Brain pericyte (primary cell): ENCODE measurements at places on chromosomes 3 and 15.

DNA sequence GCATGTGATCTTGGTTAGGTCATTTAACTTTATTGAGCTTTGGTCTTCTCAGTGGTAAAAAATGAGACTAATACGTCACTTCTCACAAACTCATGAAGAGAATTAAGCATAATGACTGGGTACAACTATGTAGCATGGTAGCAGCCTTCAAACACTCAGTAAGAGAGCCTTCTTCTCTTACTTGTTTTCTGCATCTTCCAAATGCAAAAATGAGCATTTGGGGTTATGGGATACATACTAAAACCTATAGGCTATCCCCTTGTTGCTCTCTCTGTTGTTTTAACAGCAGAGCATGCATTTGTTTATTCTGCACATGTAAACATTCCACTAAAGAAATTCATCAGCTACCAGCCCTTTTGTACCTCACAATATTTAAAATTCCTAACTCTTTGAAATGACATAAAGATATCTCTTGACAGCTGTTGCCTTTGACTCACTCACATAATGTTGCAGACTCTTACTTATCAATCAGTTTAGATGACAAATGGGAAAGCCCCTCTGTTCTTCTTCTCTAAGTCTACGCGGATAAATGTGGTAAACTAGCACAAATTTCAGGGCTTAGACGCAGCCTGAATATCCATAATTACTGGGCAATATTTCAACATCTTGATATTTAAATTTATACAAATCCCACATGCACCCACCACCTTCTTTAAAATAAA is 327.3 kb upstream of the SATB1 start:
- no peak for DNase-seq

DNA sequence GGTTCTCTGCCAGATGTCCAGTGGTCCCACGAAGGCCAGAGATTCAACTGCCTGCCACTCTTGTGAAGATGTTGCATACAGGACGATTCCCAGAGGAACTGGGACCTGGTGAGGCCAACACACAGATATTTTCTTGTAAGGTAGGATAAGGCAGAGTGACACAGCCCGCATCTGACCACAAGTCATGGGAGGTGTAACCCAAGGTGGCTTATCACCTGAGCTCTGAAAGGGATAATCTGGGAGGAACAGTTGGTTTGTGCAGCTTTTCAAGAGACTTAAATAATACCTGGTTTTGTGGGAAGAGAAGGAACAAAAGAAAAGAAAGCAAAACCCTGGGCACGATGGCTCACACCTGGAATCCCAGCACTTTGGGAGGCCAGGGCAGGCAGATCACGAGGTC is 39.8 kb upstream of the NR2F2 start:
- no peak for DNase-seq

DNA sequence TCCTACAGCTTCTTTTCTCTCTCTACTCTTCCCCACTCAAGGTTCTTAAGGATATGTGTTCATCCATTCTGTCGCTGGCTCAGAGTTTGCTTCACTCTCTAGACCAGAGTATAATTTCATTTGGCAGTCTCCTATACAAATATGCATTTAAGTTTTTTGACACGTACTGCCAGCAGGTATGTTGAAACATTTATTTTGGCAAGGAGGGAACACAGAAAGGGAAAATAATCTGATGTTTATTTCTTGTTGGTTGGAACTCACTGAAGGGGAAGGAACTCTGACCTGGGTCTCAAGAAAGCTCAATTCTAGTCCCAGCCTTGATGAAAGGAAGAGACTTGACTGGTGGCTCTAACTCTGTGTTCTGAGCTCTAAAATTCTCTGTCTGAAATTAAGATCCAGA is 21.6 kb downstream of the FANCD2 start:
- no peak for DNase-seq

DNA sequence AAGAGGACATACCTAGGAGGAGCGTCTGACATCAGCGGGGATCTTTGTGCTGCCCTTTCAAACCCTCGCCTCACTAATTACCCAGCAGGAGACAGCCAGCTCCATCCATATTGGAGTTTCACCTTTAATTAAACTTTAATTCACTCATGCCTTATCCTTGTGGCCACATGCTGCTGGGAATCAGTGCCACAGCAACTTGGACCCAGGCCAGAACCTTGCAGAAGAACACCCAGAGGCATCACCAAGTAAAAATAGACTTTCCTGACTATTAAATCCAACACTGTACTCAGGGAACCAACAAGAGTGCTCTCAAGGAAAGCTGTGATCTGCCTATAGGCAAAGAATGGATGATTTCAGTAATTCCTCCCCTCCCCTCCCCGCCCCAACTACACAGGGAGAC is 23.9 kb downstream of the EIF1B start:
- no peak for DNase-seq

DNA sequence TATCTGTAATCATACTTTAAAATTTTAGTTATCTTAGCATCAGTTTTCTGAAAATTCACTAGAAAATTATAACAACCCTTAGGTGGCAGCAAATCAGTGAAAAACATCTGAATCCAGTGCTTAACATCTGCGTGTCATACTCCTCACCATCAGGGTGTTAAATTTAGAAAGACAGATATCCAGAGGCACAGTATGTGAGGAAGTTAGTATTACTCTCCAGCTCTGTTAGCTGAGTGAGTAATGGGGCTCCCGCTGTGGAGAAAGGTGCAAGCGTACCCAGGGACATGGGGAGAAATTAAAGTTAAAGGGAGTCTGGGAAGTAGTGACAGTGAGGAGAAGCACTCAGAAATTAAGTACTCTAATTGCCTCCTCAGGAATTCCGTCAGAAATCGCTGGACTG is 50.9 kb downstream of the CEP63 start:
- DNase-seq = no peak

GRCh38 chr15:52787123-52787503 is 3.0 kb downstream of the ONECUT1 start:
- no peak for DNase-seq
